D341Med (cell line): ENCODE measurements at places on chromosomes 12 and 14.

DNA sequence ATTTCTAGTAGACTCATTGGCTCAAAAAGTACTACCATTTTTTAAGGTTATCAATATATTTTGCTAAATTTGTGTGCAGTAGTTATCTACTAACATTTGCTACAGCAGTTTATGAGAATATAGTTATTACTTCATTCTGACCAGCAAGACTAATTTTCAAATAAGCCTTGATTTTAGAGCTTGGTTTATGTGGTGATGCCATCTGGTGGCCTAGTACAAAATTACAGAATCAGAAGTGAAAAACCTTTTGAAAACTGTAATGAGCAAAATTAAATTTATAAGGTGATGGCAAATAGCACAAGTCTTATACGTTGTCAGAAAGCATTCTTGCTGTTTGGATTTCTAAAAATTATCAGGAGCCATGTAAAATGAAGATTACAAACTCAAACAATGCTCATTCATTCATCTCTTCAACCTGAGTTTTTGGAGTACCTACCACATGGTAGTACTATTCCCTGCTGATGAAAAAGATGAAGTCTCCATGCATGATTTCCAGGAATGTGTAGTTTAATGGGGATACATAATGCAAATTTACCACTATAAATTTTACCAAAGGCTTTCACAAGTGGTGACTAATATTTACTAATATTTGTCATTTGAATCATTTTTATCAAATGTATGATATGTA lies 51.0 kb downstream of the MAGOHB start:
- peak; percentile 25 for DNase-seq

- DNase-seq, result no peak
Observed at GRCh38 chr12:57736741-57737466, 1.6 kb downstream of the AGAP2 start.

DNA sequence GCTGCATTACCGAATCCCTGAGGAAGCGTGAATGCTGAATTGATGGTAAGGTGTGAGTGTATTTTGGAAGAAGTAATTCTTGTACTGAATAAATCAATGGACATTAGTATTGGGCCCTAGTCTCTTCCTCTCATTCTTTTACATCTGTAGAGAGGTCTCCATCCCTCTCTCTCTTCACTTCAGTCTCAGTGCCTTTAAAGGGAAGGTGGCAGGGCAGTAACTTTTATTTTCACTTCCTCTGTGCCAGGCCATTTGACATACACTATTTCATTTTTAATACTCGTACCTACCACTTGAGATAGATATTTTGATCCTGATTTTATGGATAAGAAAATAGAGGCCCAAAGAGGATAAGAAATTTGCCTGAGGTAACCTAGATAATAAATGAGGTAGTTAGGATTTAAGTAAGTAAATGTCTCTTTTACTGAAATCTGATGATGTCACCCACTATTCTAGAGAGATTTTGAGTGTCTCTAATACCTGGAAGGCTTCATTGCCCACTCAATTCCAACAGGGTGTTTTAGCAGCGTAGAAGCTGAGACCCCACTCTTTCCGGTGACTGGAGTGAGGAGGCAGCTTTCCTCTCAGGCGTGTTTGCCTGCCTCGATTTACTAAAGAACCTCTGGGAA lies 177.9 kb upstream of the PRICKLE1 start:
- no peak for DNase-seq

DNA sequence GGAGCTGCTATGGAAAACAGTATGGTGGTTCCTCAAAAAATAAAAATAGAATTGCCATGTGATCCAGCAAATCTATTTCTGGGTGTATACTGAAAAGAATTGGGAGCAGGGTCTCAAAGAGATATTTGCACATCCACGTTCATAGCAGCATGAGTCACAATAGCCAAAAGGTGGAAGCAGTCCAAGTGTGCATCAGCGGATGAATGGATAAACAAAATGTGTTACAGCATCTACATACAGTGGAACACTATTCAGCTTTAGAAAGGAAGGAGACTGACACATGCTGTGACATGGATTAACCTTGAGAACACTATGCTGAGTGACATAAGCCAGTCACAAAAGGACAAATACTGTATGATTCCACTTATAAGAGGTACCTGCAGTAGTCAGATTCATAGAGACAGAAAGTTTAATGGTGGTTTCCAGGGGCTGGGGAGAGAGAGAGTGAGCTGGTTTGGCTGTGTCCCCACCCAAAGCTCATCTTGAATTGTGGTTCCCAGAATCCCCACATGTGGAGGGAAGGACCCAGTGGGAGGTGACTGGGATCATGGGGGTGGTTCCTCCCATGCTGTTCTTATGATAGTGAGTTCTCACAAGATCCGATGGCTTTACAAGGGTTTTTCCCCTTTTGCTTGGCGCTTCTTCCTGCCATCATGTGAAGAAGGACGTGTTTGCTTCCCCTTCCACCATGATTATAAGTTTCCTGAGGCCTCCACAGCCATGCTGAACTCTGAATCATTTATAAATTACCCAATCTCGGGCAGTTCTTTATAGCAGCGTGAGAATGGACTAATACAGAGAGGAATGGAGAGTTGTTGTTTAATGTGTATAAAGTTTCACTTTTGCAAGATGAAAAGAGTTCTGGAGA lies 17.6 kb upstream of the TBC1D30 start:
- no peak for DNase-seq

- DNase-seq, result no peak
Observed at GRCh38 chr12:96228566-96229248, 34.5 kb downstream of the ELK3 start.

DNA sequence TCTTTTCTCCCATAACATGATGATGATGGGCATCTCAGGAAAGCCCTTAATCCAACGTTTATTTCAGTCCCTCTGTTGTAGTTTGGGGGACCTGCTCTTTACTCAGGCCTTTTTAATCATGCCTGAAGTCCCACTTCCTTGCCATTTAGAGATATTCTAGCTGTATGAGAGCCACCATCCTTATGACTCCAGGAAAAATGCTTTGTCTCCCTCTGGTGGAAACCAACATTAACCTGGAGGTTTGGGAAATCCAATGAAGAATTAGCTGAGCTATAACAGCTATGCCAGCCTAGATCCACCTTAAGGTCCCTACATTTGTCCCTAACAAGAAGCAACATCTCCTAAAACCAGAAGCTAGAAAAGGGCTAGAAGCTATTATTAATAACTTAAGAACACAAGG lies 1399.1 kb downstream of the LRFN5 start:
- no peak for DNase-seq
